Activated CD4-positive, alpha-beta T cell treated with anti-CD3 and anti-CD28 coated beads, Interleukin-2, amount 50 U/mL, for 24 hours (primary cell): ENCODE measurements at places on chromosomes 13 and 19.

DNA sequence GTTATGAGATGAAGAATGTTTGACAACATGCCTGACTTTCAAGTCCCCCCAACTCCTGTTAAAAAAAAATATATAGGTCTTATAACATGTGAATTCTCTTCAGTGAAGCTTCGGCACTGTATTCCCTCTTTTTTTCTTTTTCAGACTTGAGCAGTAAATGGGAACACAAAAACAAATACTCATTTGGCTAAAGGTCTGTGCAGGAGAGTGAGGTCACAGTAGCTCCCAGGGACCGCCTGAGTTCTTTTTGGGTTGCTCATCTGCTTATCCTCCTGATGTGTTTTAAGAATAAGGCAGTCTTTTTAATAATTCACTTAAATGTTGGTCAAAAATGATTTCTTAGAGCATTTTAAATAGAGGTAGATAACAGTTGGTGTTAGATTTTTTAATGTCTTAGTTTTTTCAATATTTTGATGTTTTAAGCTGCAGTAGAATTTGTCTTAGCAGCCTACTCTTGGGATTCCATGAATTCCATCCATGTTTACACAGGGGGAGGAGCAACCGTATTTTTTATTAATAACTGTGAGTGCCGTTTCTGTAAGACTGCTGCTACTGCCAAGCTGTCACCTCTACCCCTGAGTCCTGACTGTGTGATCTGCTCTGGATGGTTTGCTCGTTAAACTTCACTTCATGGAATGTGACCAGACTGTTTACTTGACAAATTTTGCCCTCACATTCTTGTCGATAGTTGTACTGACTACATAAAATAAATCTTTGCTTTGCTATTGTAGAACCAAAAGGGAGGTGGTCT lies 14.9 kb downstream of the HNRNPM start:
- no peak for DNase-seq

- DNase-seq, result no peak
These were observed 1.1 kb upstream of the GTF3A start for GRCh38 chr13:27423333-27423732.

DNA sequence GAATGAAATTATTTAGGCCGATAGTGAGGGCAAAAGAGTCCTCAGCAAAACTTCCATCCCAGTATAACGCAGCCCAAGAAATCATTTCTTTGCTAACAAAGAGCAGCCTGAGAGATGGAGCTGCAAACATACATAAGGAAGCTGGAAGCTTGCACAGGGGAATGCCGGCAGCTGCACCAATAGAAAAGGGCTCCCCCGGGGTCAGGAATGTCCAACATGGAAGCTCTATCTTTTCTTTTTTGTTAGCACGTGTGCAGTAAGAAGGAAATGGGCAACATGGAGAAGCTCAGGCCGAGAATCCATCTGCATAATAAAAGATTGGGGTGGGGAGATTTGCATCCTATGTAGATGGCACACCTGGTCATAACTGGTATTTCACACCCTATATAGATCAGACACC lies 1363.5 kb upstream of the PCDH20 start:
- no peak for DNase-seq

DNA sequence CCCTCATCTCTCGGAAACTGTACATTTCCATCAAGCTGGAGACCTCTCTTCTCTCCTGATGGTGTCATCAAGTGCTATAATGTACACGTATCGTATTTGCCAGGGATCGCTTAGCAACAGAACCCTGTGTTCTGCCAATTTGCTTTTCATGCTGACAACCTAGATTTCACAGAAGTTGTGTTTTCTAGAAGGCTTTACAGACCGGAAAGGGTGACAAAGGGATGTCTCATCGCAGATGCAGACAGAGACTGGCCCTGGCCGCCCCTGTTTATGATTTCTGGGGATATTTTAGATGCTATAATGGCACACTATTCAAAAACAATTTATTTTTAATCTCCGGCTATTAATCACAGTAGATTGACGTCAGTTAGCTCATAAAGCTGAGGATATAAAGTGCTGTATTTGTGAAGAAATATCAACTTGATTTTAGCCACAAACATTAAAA lies 291.4 kb downstream of the IRS2 start:
- no peak for DNase-seq

- no peak for DNase-seq
These were observed 15.6 kb downstream of the NOTCH3 start for GRCh38 chr19:15185188-15185587.

DNA sequence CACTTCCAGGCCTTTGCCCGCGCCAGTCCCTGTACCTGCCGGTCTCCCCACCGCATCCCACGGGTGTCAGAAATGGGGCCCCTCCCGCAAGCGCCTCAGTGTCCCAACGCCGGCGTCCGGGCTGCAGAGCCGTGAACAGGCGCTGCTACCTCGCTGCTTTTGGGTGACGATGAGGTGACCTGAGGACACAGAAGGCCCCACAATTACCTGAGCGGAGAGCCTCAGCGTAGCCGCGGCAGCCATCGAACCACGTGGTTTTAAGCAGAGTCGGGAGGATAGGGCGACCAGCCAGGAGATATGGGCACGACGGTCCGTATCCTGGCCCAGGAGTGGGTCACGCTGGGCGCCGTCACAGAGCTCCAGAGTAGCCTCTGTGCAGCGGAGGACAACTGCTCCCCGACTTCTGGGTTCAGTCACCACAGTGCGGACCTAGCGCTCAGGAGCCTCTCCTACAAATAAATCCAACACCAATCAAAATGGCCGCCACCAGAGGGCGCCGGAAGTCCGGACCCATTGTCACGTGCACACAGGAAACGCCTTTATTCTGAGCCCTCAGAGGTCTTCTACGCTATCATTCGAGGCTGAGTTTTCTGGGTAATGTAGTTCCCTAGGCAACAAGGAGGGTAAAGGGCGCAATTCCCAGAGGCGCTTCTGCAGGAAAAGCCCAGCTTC lies at the start of gene ZNF814:
Gene ZNF814 (minus strand): TSS at position 478 of the 672 bp plus-strand sequence. CDS start 235 bp downstream, at position 243.
- peak; percentile 79 for DNase-seq

DNA sequence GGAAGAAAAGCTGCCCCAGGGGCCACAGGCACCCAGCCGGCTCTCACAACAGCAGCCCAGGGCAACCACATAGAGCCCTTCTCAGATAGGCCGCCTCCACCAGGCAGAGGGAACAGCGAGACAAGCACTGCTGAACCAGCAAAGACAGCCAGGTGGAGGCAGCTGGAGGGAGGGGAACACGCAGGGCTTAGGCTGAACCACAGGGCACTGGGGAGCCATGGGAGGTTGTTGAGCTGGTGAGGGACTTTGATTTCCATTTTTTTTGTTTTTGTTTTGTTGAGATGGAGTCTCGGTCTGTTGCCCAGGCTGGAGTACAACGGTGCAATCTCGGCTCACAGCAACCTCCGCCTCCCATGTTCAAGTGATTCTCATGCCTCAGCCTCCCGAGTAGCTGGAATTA lies 3.5 kb downstream of the GAMT start:
- no peak for DNase-seq

DNA sequence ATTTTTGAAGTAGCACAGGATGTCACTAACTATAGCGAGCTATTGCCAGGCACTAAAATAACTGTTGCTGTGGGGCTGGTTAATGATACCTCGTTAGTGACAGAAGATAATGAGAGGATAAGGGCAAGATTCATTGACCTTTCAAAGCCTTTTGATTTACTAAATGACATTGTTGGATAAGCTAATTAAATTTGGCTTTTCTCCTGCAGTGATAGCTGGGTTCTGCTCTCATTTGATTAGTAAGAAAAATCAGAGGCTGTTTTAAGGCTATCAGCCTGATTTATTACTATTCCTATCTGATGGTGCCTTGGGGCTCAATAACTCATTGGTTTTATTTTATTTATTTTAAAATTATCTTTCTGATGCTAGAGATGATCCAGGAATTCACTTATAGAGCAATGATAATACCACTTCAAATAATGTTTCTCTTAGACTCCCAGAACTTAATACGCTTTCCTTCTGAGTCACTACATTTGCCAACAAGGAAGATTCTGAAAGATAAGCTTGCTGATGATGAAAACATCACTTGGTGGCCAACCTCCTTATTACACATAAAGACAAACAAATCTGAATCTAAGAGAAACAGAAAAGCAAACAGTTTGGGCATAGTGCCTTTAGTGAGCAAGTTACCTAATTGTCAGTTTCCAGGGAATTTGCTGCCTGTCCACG lies 501.3 kb upstream of the ARGLU1 start:
- DNase-seq, result no peak

GRCh38 chr13:26502826-26503225 lies 54.7 kb upstream of the WASF3 start:
- peak; percentile 53 for DNase-seq

DNA sequence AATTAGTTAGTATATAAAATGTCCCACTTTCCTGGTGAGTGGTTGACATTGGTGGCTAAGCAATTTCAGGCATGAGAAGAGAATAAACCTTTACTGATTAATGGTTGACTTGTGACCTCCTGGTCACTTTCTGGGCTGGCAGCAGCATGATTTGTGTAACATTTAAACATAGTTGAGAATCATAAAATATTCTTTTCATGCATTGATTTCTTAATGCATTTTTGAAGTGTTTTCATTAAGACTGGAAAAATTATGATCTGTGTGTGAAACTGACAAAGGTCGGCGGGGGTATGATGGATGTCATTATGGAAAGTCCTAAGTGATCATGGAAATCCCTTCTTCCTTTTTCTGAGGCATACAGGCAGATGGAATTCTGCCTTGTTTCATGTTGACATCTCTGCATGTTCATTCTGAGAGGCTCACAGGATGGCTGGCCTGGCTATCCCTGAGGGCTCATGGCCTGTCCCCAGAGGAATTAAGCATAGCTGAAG lies 98.7 kb upstream of the RNF113B start:
- DNase-seq, result no peak

- no peak for DNase-seq
These were observed 11.0 kb downstream of the ZNF835 start for GRCh38 chr19:56660381-56661107.

- DNase-seq, result peak; percentile 15
These were observed 1.7 kb downstream of the KLK4 start for GRCh38 chr19:50909240-50910070.

DNA sequence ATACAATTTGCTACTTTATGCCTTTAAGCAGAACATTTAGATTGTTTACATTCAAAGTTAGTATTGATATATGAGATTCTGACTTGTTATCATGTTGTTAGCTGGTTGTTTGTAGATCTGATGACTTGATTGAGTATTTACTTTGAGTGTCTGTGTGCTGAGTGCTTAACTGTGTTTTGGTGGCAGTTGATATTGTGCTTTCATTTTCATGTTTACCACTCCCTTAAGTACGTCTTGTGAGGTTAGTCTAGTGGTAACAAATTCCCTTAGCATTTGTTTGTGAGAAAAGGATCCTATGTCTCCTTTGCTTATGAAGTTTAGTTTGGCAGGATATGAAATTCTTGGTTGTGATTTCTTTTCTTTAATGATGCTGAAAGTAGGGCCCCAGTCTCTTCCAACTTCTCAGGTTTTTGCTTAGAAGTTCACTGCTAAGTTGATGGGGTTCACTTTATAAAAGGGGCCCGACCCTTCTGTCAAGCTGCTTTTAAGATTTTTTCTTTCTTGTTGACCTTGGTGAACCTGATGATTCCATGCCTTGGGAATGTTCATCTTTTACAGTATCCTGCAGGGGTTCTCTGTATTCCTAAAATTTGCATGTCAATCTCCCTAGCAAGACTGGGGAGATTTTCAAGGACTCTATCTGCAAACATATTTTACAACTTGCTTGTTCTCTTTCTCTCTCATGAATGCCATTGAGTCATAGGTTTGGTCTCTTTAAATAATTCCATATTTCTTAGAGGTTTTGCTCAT lies 1095.4 kb upstream of the PCDH20 start:
- no peak for DNase-seq

DNA sequence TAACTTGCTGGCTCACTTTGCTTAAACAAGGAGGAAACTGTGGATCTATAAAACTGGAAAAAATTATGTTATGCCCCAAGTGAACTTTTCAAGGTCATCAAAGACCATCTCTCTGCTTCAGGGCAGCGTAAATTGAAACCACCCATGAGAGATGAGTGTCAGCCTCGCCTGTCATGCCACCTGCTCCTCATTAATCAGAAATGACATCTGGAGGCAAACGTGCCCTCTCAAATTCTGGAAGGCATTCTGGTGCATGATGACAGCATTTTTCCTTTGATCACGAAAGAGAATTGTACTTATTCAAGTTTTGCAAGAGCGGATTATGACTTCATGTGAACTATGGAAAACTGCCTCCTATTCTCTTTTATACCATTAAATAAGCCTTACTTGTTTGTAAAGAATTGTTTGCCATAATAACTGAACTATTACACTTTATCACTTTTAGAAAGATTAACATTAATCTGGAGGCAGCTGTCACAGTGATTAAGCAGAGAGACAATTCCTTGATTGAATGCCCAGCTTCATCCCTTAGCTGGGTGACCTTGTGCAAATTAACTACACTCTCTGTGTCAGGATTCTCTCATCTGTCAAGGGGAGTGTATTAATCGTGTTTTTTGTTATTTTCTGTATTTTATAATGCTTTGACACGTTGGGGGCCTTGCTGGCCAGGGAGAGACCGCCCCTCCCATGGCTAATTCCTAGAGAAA lies 17.0 kb upstream of the SACS start:
- no peak for DNase-seq

DNA sequence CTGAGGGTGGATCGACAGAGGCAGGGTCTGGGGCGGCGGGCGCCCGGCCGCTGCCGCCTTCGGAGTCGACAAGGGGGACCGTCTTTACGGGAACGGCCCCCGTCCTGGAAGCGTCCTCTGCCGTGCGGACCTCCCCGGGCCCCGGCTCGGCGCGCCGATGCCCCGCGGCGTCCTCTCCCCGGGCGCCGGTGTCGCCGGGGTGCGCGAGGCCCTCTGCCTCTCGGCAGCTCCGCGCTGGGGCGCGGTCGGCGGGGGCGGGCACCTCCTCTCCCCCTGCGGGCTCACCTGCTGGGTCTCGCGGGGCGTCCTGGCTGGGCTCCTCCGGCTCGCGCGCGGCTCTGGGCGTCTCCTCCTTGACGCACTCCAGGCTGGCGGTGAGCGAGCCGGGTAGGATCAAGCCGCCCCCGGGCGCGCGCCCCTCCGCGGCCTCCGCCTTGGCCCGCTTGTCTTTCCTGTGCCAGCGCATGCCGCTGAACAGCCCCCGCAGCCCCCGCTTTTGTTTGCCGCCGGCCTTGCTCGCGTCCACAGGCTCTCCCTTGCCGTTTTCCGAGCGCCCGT lies 1.5 kb downstream of the AMER2 start:
- no peak for DNase-seq
